ENCODE measurements at places on chromosomes 5 and 9. TPM values are rescaled to one million over a fixed set of nuclear protein-coding genes. Genes with fewer than 3 reads are reported as not detected.

The IL9 gene
- 3.0 TPM for total RNA-seq

DNA sequence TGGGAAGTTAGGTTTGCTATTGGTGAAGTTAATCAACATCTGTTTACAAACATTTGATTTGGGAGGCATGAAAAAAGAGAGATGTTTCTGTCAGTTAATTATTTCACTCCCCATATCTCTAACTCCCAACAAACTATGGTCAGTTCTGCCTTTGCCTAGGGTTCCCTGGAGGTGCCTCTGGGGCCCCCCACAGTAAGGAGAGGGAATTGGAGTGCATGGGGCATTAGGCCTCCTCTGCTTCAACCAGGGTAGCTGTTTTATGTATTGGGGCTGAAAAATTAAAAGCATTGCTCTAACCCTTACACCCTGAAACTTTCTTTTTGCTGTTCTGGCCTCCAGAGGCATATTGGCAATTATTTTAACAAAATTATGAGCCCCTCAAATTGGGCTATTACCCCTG lies 32.3 kb downstream of the RUSC2 start:
- no peak overlapping the region for H3K4me3 ChIP-seq
- no peaks in the 10 kb centered on the region for H3K36me3 ChIP-seq
- H3K27ac ChIP-seq: peak overlapping the region; percentile 27
- peaks cover 13% of the 10 kb centered on the region for H3K4me1 ChIP-seq

The AGGF1 gene
- total RNA-seq: 23.7 TPM

The CSF1R gene
- total RNA-seq: not detected

GRCh38 chr9:127767410-127767809 lies 11.1 kb downstream of the SH2D3C start:
- H3K27me3 ChIP-seq: no peaks in the 10 kb centered on the region
- H3K36me3 ChIP-seq: peaks cover 10% of the 10 kb centered on the region
- peak overlapping the region; percentile 99 for H3K27ac ChIP-seq
- peaks cover 69% of the 10 kb centered on the region for H3K4me1 ChIP-seq

The STC2 gene
- 0.59 TPM for total RNA-seq

GRCh38 chr5:133902511-133903118 lies 65.8 kb downstream of the C5orf15 start:
- no peak overlapping the region for H3K27ac ChIP-seq
- H3K4me3 ChIP-seq: no peak overlapping the region
- DNase-seq: no peak
- H3K36me3 ChIP-seq: no peaks in the 10 kb centered on the region

GRCh38 chr5:10278658-10279279 lies 28.7 kb downstream of the CCT5 start:
- peaks cover 7% of the 10 kb centered on the region for H3K4me1 ChIP-seq
- no peak overlapping the region for H3K27ac ChIP-seq
- no peaks in the 10 kb centered on the region for H3K36me3 ChIP-seq

DNA sequence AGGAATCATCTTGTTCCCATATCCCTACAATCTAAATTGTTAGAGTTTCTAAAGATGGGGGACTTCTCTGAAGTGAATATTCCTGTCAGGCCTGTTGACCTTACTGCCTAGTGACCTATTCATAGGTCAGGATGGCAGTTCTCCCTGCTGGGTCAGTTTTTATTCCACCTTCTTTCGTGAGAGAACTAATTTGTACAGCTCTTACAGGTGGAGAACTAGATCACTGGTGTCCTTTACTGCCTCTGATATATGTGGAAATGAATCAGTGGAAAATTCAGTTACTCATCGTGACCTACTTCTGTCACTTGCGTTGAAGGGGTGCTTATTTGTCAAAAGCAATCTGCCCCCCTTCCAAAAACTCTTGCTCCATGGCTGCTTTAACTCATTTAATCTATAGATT lies 164.9 kb downstream of the CD180 start:
- DNase-seq: no peak
- H3K27ac ChIP-seq: no peak overlapping the region
- H3K36me3 ChIP-seq: no peaks in the 10 kb centered on the region
- H3K4me1 ChIP-seq: peaks cover 19% of the 10 kb centered on the region
- H3K27me3 ChIP-seq: no peaks in the 10 kb centered on the region

GRCh38 chr9:135053133-135053532 lies 34.3 kb upstream of the OLFM1 start:
- H3K4me3 ChIP-seq: no peak overlapping the region
- peaks cover 34% of the 10 kb centered on the region for H3K27me3 ChIP-seq
- H3K27ac ChIP-seq: no peak overlapping the region
- no peaks in the 10 kb centered on the region for H3K36me3 ChIP-seq

- no peak overlapping the region for H3K4me3 ChIP-seq
- no peak overlapping the region for H3K27ac ChIP-seq
- H3K36me3 ChIP-seq: no peaks in the 10 kb centered on the region
- DNase-seq: peak; percentile 63
Observed at GRCh38 chr9:14353222-14354056, 39.5 kb upstream of the NFIB start.

GRCh38 chr9:120974921-120975320 lies 48.3 kb upstream of the TRAF1 start:
- no peak overlapping the region for H3K4me3 ChIP-seq
- peak overlapping the region; percentile 6 for H3K27ac ChIP-seq
- no peaks in the 10 kb centered on the region for H3K36me3 ChIP-seq
- H3K27me3 ChIP-seq: no peaks in the 10 kb centered on the region
- no peak for DNase-seq

- no peaks in the 10 kb centered on the region for H3K36me3 ChIP-seq
- H3K27ac ChIP-seq: no peak overlapping the region
- no peak overlapping the region for H3K4me3 ChIP-seq
- no peaks in the 10 kb centered on the region for H3K4me1 ChIP-seq
- no peaks in the 10 kb centered on the region for H3K27me3 ChIP-seq
- no peak for DNase-seq
Observed at GRCh38 chr5:161001604-161002003, 149.6 kb upstream of the ATP10B start.

- no peak overlapping the region for H3K4me3 ChIP-seq
- peaks cover 20% of the 10 kb centered on the region for H3K27me3 ChIP-seq
- H3K4me1 ChIP-seq: no peaks in the 10 kb centered on the region
- no peaks in the 10 kb centered on the region for H3K36me3 ChIP-seq
- no peak overlapping the region for H3K27ac ChIP-seq
Observed at GRCh38 chr5:133809801-133810200, 158.6 kb downstream of the C5orf15 start.

DNA sequence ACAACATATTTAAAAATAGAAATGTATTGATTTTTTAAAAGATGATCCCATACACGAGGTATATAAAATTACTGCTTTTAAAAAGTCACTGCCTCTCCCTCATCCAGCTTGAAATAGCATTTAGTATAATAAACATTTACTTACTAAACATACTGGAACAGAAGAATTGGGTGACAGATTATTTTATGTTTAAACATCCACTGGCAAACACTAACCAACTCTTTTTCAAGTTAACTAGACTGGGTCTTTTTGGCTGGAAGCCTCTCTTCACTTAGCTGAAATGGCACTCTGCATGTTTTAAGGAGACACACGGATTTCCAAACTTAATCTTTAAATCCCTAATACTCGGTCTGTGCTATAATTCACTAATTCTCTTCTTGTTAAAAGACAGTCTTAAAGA lies 19.0 kb downstream of the CTXN3 start:
- no peaks in the 10 kb centered on the region for H3K4me1 ChIP-seq
- H3K4me3 ChIP-seq: no peak overlapping the region
- H3K27me3 ChIP-seq: peaks cover 14% of the 10 kb centered on the region
- no peaks in the 10 kb centered on the region for H3K36me3 ChIP-seq
- H3K27ac ChIP-seq: no peak overlapping the region

- H3K36me3 ChIP-seq: peaks cover 8% of the 10 kb centered on the region
- no peak overlapping the region for H3K27ac ChIP-seq
- H3K4me1 ChIP-seq: no peaks in the 10 kb centered on the region
- no peak for DNase-seq
Observed at GRCh38 chr5:52893105-52893504, 96.0 kb upstream of the ITGA2 start.

DNA sequence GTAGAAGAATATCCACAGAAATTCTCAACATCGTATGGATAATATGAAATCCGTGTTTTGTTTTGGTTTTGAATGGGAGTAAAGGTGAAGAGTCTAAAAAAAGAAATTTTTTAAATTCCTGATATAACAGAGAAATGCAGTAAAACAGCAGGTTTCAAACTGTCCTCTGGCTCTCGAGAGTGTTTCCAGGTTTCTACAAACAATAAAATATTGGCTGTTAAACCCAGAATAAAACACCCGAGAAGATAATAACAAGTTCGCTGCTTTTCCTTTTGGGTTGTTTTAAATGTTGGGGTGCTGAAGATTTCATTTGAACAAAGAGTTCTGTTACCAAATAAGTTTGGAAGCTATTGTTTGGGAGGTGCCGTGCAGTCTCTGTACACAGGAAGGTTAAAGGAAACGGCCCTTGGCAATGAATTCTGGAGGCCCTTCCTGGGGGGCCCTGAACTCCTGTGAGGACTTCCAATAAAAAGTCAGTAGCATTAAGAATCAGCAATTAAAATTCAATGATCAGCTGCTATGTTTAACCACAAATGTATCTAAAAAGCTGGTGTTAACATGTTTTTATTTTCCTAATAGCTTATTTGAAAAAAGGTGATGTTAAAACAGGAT lies 215.8 kb downstream of the TSSK1B start:
- H3K36me3 ChIP-seq: no peaks in the 10 kb centered on the region
- H3K4me3 ChIP-seq: no peak overlapping the region
- no peak for DNase-seq
- H3K27ac ChIP-seq: no peak overlapping the region
- peaks cover 6% of the 10 kb centered on the region for H3K27me3 ChIP-seq

DNA sequence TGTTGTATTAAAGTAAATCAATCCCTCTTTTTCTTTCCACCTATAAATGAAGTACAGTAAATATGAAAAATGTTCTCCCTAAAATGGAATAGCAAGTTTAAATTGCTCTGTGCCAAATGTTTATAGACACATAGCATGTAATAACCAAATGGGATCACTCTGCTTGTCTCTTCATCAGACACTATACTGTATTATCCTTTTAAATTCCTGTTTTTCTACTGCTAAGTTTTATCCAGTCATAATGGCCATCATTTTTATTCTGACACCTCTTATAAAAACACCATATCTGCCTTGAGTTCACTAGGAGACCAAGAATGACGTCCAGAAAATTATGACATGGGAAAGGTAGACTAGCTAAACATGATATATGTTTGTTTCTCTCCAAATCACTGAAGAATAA lies 252.8 kb downstream of the CAAP1 start:
- no peaks in the 10 kb centered on the region for H3K36me3 ChIP-seq
- no peaks in the 10 kb centered on the region for H3K27me3 ChIP-seq
- no peak for DNase-seq

DNA sequence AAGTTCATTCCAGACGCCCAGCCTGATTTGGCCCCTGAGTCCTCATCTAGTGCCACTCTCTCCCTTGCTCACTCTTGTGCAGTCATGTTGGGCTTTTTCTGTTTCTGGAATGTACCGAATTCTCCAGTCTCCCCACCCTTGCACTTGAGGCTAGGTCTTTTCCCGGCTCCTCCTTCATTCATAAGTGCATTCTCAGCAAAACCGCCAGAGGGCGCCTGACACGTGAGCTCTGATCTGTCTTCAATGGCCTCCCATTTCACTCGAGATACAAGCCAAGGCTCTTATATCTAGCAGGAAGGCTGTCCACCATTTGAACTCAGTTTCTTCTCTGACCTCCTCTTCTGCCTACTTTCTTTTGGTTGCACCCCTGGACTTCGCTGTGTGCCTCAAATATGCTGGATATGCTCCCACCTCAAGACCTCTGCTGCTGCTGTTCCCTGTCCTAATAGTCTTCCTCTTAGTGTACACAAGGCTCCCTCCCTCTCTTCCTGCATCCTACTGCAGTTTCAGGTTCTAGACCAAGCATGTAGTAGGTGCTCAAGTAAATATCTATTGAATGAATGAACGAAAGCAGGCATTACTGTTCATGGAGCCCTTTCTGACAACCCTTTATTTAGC lies 568.1 kb upstream of the WWC1 start:
- peaks cover 12% of the 10 kb centered on the region for H3K27me3 ChIP-seq
- no peaks in the 10 kb centered on the region for H3K36me3 ChIP-seq
- H3K27ac ChIP-seq: no peak overlapping the region
- peaks cover 7% of the 10 kb centered on the region for H3K4me1 ChIP-seq

DNA sequence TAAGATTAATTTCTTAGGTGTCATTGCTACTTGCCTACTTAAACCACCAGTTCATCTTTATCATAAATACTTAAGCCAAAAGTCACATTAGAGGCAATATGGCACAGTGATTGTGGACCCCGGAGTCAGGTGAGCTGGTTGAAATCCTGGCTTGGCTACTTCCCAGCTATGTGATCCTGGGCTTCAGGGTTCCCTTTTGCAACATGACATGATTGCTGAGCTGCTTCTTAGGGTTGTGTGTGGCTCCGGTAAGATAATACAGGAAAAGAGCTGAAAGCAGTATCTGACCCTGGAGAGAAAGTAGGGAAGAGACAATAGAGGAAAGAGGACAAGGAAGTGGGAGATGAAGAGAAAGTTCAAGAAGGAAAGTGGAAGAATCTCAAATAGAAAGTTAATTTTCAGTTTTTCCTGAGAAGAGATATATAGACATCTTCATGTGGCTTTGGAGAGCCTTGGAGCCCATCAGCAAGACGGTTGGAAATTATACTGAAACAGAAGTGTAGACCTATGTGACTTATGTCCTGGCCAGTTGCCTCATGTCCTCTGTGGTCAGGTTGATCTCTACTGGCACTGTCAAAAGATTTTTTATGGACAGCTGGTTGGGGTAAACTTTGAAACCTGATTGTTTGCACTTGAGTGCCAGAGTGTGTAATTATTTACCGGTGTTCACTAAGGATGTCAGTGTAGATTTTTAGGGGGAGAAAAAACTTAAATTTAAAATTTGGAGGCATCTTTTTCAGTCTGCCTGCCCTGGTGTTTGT lies 93.2 kb downstream of the GHR start:
- no peaks in the 10 kb centered on the region for H3K36me3 ChIP-seq
- H3K27ac ChIP-seq: no peak overlapping the region
- peaks cover 9% of the 10 kb centered on the region for H3K27me3 ChIP-seq
- no peak for DNase-seq

The MARCHF6 gene
- 120 TPM for total RNA-seq

DNA sequence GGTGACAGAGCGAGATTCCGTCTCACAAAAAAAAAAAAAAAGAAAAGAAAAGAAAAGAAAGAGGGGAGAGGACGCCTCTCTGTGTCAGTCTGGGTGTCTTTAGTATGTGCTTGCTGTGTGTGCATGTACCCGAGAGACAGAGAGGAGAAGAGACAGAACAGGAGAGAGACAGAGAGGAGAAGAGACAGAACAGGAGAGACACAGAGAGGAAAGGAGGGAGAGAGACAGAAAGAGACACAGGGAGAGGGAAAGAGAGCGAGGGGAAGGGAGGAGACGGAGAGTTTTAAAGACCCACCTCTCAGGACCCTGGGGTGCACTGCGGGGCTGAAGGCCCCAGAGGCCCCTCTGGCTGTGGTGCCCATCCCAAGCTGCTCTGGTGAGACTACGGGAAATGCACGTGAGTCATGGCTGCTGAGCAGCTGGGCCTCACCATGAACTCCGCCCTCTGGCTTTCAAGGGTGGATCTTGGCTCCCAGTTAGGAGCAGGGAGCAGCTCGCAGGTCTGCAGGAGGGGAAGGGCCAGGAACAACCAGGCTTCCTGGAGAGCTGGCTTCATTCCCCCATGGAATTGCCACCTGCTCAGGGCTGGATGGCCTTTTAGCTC lies 7.9 kb downstream of the SLC6A3 start:
- no peak overlapping the region for H3K4me3 ChIP-seq
- peaks cover 11% of the 10 kb centered on the region for H3K27me3 ChIP-seq
- no peak for DNase-seq
- H3K36me3 ChIP-seq: no peaks in the 10 kb centered on the region

All from natural killer cell treated with Interleukin-12 subunit alpha and Interleukin-12 subunit beta and Interleukin-15 and Interleukin-18, amount 100 ng/mL, for 72 hours (primary cell).